ENCODE measurements at places on chromosomes 6 and 20.

DNA sequence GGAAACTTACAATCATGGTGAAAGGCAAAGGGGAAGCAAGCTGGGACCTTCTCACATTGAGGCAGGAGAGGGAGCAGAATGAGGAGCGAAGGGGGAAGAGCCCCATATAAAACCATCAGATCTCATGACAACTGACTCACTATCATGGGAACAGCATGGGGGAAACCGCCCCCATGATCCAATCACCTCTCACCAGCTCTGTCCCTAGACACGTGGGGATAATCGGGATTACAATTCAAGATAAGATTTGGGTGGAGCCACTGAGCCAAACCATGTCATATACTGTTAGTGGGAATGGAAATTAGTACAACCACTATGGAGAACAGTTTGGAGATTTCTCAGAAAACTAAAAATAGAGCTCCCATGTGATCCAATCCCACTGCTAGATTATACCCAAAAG, 163.7 kb downstream of the MANEA start:
- DNase-seq: no peak

DNA sequence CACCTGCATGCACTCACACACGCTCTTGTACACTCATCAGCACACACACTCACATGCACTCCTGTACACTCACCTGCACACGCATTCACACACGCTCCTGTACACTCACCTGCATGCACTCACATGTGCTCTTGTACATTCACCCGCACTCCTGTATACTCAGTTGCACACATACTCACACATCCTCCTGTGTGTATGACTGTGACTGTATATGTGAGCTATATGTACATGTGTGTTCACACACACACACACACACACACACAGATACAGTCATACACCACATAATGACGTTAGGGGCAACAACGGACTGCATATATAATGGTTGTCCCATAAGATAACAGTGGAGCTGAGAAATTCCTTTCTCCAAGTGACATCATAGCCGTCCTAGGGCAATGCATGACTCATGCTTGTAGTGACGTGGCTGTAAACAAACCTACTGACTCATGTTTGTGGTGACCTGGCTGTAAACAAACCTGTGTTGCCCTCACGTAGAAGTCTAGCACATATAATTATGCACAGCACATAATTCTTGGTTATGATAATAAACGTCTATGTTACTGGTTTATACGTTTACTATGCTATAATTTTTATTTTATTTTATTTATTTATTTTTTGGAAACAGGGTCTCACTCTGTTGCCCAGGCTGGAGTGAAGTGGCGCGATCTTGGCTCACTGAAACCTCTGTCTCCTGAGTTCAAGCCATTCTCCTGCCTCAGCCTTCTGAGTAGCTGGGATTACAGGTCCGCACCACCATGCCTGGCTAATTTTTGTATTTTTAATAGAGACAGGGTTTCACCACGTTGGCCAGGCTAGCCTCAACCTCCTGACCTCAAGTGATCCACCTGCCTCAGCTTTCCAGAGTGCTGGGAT, 22.8 kb upstream of the TAF4 start:
- no peak for DNase-seq

- no peak for DNase-seq
Observed at GRCh38 chr6:25061289-25061936, 125.7 kb upstream of the RIPOR2 start.

GRCh38 chr20:39109933-39110818, 148.0 kb downstream of the DHX35 start:
- no peak for DNase-seq

- DNase-seq: no peak
Observed at GRCh38 chr6:154478021-154478700, 32.3 kb downstream of the CNKSR3 start.

- DNase-seq: no peak
Observed at GRCh38 chr6:42522036-42522435, 41.8 kb upstream of the UBR2 start.

- DNase-seq: no peak
Observed at GRCh38 chr20:25018425-25018824, 25.9 kb upstream of the APMAP start.

DNA sequence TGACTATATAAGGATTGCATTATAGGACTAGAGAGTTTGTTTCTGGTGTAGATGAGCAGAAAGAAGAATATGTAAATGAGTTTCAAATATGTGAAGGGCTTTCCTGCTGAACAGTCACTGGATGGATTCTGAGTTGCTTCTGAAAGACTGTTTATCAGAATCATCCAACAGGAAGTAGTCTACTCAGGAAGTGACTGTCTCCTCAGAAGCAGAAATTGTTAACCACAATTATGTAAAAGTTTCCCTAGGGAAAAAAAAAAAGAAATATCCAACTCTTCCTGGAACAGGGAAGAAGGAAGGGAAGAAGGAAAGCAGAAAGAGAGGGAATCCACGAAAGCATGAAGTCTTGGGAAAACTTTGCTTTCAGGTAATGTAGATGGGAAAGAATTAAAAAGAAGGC, 138.9 kb downstream of the TENT5A start:
- no peak for DNase-seq

DNA sequence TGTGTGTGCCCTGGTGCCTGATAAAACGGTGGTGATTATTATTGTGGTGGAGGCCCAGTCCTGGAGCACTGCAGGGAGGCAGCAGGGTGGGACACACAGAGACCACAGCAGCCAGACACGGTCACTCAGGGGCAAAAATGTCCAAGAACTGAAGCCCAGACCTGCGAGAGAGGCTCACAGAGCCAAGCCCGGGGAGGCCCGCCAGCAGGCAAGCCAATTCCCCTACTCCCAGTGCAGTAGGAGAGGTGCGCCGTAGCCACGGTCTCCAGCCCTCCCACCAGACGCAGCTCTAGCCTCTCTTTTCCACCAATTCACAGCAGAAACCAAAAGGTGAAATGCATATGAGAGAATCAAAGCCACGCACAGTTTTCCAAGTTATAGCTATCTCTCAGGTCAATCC, 179.4 kb upstream of the TAB2 start:
- no peak for DNase-seq

- peak; percentile 74 for DNase-seq
Observed at GRCh38 chr6:27078734-27079357, 168.7 kb upstream of the PRSS16 start.

- no peak for DNase-seq
Observed at GRCh38 chr20:6769903-6770785, 2.7 kb downstream of the BMP2 start.

DNA sequence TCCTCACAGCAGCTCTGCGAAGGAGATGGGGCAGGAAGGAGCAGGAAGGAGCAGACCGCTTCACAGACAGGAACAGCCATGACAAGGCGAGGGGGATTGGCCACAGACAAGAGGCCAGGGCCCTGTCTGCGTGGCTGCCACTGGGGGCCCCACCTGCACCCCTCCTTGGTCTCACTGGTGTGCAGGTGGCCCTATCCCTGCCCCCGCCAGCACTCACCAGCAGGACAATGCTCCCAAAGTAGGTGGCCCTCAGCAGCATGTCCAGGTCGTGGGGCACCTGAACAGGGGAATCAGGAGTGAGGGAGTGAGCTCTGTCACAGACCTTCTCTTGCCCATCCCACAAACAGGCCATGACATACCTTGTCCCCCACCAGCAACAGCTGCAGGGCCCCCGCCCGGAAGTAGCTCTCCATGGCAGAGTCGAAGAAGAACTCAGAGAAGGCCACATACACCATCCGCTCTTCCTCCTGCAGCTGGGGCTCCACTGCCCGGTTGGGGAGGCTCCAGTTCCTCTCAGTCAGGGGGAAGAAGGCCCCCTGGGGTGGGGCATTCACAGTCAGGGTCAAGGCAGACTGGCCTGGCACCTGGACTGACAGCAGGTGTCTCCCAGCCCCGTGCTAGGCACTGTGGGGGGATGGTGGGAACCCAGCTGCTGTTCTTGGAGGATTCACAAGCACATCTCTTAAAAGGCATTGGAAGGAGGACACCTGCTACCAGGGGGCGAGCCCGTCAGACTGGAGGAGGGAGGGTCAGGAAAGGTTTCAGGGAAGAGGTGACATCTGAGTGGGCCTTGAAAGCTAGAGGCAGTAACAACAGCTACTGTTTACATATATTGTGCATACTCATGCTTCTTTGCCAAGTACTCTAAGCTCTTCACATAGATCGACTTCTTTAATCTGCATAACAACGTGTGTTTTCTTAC, 7.1 kb downstream of the PLTP start:
- no peak for DNase-seq

GRCh38 chr6:43838276-43839036, 68.4 kb downstream of the VEGFA start:
- no peak for DNase-seq

GRCh38 chr6:37625591-37626374, 71.9 kb downstream of the MDGA1 start:
- DNase-seq: no peak

DNA sequence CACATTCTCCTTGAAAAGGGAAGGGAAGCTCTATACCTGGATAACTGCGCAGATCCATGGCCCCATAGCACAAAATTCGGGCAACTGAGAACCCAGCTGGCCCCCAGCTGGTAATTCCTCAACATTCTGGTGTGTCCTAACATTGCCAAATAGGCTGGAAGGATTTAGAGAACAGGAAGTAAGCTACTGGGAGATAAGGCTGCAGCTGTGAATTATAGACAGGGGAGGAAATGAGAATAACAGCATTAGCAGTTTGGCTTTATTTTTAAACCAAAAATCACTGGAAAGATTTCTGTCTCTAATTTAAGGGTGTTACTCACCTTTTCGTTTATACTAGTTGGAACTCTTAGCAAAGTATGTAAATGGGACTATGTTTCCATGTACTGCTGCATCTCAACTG, 97.2 kb downstream of the TULP4 start:
- no peak for DNase-seq

GRCh38 chr6:13614126-13614925, 809 bp upstream of the NOL7 start:
- DNase-seq: no peak

DNA sequence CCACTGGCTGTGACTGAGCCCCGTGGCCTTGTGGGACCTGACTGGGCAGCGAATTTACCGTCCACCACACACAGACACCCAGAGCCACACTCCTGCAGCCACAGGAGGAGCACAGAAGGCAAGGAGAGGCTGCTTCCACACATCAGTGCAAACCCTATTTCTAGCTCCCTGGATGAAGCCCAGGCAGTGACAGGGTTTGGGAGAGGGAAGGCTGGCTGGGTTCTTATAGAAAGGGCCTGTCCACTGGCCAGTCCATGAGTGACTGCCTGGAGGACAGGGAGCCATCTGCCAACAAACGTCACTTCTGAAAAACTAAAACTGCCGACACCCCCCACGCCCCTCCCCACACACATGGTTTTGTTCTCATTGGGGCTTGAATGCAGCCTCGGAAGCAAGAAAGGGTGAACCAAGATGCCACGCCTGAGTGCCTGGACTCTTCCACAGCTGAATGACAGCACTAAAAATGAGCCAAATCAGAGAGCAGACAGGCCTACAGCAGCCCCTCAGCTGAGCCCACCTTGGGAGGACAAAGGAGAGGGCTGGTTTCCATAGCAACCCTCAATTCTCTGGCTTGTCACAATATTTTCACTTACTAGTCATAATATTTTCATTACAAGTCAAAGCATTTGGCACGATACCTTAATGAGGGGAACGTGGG, 38.4 kb downstream of the RRBP1 start:
- DNase-seq: no peak

DNA sequence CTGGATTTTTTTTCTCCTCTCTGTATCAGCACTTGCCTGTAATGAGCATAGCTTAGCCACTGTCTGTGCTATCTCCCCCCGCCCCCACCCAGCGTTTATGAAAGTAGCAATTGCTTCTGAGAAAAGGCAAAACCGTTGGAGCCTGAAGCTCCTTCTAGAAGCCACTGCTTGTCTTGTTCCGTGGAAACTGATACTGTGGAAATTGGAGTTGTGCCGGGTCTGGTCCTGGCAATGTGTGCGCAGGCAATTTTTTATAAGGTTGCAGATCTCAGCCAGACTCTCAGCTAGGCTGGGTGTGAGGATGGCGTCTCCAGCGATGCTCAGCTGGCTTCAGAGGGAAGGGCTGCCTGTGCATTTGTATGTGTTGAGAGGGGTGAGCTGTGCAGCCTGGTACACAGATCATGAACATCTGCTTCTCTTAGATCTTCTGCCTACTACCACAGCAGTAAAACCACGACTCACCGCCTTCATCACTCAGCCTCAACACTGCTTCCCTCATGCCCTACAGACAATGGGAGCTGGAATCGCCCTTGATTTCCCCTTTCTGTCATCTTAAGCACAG, 72.4 kb upstream of the GTSF1L start:
- DNase-seq: no peak

- no peak for DNase-seq
Observed at GRCh38 chr6:116762235-116762634, 3.3 kb downstream of the FAM162B start.

DNA sequence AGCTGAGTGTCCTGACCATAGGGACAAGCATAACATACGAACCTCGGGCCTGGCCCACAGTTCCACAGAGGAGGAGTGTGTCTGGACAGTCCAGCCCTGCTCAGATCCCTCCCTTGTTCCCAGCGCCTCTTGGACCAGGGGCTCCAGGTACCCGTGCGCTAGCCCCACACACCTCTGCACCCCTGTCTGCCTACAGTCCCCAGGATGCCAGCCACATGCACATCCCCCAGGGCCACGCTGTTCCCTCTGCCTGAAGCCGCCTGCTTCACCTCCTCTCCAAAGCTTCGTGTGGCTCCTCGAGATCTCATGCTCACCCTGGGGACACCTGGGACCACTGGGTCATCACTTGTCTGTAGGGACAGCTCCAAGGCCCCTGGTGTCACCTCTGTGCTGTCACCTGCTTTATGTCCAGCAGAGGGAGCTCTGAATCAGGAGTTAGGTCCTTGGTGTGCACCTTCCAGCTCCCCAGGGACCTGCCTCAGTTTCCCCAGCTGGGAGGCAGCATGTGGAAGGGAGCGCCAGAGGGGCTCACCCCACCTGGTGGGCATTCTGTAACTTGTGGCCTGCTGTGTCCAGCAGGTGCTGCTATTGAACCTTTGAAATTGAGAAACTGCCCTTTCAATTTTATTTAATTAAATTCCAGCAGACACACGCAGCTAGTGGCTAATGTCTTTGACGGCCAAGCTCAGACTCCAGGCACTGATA, 7.3 kb upstream of the YTHDF1 start:
- no peak for DNase-seq

DNA sequence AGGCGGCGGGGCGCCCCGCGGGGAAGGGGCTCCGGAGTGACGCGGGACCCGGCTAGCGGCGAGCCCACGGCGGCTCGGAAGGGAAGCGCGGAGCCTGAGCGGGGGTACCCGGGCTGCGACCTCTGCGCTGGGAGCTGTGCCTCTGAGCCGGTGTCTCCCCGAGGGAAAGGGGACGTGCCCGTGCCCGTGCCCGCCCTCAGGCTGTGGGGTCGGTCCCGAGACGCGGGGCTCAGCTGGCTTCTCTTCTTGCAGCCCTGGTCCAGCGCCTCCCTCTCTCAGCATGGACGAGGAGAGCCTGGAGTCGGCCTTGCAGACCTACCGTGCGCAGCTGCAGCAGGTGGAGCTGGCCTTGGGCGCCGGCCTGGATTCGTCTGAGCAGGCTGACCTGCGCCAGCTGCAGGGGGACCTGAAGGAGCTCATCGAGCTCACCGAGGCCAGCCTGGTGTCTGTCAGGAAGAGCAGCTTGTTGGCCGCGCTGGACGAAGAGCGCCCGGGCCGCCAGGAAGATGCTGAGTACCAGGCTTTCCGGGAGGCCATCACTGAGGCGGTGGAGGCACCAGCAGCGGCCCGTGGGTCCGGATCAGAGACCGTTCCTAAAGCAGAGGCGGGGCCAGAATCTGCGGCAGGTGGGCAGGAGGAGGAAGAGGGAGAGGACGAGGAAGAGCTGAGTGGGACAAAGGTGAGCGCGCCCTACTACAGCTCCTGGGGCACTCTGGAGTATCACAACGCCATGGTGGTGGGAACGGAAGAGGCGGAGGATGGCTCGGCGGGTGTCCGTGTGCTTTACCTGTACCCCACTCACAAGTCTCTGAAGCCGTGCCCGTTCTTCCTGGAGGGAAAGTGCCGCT, 686 bp downstream of the ZGPAT start:
- DNase-seq: no peak
